Fibroblast of the conjunctiva (primary cell): ENCODE measurements at places on chromosomes 2 and 18.

DNA sequence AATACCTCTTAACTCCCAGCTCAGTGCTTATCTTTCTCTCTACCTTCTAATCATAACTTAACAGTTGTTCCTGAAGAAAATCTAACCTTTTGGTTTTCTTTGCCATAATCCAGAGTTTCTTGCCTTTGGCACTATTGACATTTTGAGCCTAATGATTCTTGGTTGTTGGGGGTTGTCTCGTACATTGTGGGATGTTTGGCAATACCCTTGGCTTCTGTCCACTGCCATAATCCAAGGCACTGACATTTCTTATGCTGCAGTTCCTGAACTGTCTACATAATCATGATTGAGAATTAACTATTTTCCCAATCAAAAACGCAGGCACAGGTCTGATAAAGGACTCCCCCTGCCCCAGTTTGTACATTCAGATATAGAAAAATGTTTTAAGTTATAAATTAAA, 203.2 kb upstream of the MEX3C start:
- no peak for DNase-seq

DNA sequence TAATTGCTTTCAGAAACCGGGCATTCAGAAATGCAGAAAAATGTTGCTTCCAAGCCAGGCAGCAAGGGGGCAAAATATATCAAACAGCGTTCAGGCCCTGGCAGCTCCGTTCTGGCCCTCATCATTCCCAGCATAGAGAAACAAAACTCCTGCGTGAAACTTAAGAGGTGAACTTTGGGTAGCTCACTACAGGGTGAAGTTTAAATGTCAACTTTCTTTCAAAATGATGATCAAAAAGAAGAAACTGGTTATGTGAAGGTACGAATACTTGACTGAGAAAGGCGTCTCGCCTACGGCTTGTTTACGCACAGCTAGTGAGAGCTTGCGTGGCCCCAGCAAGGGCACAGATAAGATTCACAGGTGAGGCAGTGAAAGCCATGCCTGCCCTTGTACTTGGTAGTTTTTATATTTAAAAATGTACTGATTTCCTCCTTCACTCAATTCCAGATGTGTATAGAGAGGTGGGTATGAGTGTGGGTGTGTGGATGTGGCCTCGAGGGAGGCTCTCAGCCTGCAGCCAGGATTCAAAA, 127.5 kb downstream of the NFATC1 start:
- no peak for DNase-seq

- no peak for DNase-seq
Observed at GRCh38 chr2:62364791-62365528, 141.0 kb downstream of the TMEM17 start.

DNA sequence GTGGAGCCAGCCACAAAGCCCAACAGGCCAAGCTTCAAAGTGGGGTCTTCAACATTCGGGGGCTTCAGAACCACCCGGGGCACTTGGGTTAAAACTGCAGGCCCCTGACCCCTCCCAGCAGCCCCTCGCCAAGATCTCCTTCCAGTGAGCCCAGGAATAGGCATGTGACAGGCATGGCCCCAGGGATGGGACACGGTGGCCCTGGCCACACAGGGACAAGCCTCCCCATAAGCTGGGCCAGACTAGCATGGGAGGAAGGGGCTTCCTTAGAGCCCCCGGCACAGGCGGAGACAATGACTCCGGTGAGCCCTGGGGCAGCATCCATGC, 52.4 kb downstream of the BIN1 start:
- DNase-seq = no peak
